NCI-H2107 (cell line): ENCODE measurements at places on chromosomes 11 and 22.

- no peak for DNase-seq
Measured at GRCh38 chr11:9357041-9357440, 27.4 kb upstream of the IPO7 start.

DNA sequence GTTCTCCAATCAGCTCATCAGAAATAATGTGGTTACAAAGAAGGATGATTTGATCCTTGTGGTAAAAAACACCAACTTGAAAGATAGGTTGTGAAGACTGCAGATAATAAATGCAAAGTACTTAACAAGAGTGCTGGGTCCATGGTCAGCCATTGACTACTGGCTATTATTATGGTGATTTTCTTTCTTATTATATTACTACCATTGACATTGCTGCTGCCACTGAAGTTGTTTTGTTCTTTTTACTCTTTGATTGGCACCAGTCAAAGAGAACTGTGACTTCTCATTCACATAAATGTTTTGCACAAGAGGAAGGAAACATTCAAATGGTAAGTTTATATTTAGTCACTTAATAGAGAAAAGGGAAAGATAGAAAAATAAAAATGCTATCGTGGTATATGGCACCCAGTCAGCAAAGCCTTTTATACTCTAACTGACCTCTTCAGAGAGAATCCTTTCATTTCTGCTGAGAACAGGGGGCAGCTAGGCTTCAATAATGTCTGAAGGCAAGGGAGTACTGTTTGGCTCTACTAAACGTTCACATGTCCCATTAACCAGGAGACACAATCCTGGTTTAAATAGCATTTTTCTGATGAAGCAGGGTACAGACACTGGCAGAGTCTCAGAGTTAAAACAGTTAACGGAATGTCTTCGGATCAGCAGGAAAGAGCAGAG is 64.8 kb downstream of the LRRC4C start:
- no peak for DNase-seq

GRCh38 chr22:32265882-32266767 is 11.0 kb upstream of the SLC5A4 start:
- peak; percentile 9 for DNase-seq

DNA sequence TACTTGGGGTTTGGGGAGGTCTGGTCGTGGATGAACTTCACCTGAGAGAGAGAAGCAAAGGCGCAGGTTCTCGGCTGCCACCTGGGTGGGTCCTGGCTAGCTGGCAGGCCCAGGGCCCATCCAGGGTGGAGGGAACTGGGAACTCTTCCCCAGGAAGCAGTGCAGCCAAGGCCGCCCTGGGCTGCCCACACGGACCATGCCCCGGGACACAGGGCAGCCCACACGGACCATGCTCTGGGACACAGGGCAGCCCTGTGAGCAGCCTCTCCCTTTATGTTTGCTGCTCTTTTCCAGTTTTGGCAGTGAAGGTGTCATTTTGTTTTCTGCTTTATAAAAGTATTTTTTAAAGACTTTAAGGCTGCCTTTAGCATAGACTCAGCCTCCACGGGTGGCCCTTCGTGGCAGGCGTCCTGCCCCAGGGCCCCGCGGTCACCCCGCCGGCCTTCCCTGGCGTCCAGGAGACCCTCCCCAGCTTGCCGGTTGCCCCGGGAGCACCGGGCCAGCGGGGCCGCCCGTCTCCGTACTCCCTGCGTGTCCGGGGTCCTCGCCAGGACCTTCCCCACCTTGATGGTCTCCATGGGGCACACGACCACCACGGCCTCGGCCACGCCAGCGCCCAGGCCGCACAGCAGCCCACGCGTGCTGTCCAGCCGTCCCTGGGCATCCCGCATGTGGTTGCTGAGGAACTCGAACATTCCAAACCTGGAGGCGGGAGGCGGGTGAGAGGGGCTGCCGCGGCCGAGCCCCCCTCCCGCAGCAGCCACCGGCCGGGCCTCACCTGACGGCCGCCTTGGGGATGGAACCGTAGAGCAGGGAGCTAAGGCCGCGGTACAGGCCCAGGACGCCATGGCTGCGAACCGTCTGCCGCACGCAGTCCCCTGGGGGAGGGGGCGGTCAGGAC is 1.1 kb downstream of the SLC25A1 start:
- DNase-seq: no peak

GRCh38 chr22:42645341-42645937 is 3.8 kb downstream of the CYB5R3 start:
- DNase-seq: no peak

- no peak for DNase-seq
Measured at GRCh38 chr11:103596315-103596714, 440.1 kb upstream of the DDI1 start.

- DNase-seq: no peak
Measured at GRCh38 chr22:48152164-48152775, 1389.8 kb downstream of the TBC1D22A start.

- no peak for DNase-seq
Measured at GRCh38 chr11:44488165-44488965, 77.1 kb upstream of the CD82 start.

DNA sequence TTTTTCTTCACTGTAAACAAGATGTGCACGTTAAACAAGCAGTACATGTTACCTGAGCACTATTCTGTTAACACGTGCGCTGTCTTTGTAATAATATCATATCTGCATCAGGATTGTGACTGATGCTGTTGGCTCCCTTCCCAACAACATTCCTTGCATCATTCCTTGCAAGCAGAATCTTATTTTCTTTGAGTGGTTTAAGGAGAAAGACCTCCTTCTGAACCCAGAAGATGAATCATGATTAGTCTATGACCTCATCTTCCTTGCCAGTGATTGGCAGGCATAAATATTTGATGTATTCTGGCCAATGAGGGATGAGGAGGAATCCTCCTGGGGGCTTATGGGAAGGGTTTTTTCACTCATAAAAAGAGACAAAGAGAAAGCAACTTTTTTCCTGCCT is 46.2 kb downstream of the C11orf71 start:
- no peak for DNase-seq

GRCh38 chr11:50186146-50186545 is 153.5 kb downstream of the OR4C45 start:
- no peak for DNase-seq

DNA sequence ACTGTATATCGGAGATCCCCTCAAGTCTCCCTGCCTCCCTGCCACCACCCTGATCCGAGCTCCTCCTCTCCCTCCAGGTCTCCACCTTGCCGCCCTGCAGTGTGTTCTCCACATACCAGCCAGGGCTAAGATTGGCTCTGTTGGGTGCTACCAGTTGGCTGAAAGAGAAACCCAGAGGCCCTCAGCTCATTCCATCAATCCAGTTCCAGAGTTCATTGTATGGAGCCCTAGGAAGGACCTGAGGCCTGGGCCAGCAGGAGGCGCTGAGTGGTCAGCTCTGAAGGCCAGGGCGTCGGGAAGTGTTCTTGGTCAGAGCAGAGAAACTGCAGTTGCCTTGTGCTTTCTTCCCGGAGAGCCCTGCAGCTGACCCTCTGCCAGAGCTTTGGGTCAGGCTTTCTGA is 2.2 kb upstream of the TOP3B start:
- DNase-seq: no peak

- DNase-seq: no peak
Measured at GRCh38 chr22:37267661-37268413, 14.5 kb upstream of the CYTH4 start.

- no peak for DNase-seq
Measured at GRCh38 chr22:37641561-37641949, 2.1 kb downstream of the SH3BP1 start.

DNA sequence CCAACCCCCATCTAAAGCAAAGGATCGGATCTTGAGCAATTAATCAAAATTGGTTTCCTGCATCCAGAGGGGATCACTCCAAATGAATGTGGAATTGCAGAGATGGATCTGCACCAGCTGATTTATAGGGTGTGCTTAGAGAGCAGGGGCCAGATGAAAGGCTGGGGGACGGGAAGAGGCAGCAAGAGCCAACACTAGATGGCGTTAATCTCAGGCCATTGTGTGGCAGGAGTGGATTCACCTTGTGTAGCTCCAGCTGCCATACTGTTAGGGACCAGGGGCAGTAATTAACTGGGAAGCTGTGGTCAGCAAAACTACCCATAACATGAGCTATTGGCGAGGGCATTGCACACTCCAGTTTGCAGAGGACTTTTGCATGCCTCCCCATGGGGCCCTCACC is 35.6 kb downstream of the SERPINH1 start:
- DNase-seq: peak; percentile 33

- no peak for DNase-seq
Measured at GRCh38 chr11:26778000-26778757, 56.3 kb upstream of the SLC5A12 start.

- DNase-seq: no peak
Measured at GRCh38 chr11:65002706-65003105, 5.9 kb upstream of the BATF2 start.

DNA sequence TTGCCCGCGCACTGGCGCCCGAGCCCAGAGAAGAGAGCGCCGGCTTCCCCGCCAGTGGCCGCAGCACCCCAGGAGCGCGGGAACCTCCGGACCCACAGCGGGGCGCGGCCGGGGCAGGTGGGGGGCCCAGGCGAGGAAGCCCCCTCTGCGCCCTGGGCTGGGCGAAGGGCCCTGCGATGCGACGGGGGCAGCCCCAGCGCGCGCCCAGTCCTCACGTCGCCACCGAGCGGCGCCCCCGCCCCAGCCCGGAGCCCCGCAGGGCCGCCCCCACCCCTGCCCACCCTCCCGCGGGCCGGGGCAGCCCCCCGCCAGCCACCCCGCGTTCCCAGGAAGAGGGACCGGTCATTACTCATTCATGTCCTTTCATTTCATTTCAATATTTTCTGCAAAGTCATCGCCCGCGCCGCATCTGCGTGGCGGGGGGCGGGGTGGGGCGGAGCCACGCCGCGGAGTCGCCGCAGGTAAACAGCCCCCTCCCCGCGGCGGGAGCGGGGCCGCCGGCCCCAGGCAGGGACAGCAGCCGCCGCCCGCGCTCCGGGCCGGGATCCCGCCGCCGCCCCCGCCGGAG is 673 bp upstream of the PANX2 start:
- DNase-seq: no peak

DNA sequence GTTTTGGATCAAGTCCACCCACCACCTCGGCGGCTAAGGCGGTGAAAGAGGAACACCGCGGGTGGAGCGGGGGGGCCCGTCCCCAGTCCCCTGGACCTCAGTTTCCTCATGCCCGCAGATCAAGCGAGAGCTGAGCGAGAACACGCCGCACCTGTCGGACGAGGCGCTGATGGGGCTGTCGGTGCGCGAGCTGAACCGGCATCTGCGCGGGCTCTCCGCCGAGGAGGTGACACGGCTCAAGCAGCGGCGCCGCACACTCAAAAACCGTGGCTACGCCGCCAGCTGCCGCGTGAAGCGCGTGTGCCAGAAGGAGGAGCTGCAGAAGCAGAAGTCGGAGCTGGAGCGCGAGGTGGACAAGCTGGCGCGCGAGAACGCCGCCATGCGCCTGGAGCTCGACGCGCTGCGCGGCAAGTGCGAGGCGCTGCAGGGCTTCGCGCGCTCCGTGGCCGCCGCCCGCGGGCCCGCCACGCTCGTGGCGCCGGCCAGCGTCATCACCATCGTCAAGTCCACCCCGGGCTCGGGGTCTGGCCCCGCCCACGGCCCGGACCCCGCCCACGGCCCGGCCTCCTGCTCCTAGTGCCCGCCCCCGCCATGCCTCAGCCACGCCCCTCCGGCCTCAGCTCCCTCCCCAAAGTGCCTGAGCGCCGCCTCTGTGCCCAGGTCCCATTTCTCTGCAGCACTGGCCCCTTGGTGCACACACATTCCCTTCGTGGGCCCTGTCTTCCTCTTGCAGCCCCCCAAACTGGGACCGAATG is 12.7 kb downstream of the MAFF start:
- no peak for DNase-seq

DNA sequence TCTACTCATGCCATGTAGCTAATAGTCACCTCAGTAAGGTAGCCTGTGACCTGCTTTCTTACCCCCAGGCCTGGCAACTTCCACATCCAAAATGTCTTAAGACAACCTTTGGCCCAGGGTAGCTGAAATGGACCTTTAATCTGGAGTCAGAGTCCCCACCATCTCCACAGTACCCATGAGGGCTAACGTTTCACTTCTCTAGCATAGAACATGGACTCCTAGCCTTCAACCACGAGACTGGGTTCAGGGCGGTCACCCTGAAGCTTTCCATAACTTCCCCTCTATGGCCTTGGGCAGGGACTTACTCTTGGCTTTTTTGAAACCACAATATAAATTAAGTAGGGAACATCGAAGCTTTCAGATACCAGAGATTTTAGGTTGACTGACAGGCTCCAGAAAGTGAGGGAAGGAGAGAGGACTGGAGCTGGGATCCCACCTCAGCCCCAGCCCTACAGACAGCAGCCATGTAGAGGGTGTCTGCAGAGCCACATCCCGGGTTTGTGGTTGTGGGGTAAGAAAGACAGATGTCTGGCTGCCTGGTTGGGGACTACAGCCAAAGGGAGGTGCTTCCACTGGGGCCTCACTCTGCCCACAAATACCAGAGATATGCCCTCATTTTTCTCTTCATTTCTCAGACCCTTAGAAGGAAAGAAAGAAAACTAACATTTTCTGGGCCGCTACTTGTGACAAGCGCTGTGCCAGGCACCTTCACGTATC is 2.6 kb downstream of the TBC1D10A start:
- no peak for DNase-seq

GRCh38 chr22:46992121-46992731 is 229.8 kb downstream of the TBC1D22A start:
- no peak for DNase-seq

GRCh38 chr11:61870541-61871031 is 20.8 kb downstream of the FADS3 start:
- DNase-seq: peak; percentile 23

GRCh38 chr11:23539556-23539955 is 679.3 kb upstream of the CCDC179 start:
- no peak for DNase-seq

DNA sequence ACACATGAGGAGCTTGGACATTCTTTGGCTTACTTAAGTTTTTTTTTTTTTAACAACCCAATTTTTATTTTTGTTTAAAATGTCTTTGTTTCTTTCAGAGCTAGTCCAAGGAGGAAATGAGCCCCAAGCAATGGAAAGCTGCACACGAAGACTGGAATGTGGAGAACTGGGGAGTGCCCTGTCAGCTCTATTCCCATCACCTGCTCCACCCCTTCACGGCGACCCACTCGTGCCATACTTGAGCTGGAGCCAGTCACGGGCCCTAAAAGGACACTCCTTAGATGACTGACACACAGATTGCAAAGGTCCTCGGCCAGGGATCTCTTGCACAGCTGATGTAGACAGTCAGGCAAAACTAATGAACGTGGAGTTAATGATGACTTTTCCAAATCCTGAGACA is 10.6 kb upstream of the SLC25A18 start:
- no peak for DNase-seq

DNA sequence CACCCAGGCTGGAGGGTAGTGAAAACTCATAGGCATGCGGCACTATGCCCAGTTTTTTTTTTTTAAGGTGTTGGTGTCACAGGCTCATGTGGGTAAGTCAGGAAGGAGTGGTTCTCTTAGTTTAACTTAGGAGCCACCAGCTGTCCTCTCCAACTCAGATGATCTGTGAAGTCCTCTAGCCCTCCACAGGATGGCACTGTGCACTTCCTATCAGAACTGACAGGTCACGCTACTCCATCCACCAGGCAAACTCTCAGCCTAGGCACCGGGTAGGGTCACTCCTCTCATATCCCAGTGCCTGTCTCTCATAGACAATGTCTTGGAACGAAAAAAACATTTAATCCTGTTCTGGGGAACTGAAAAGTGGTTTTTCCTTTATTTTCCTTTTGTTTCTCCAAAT is 16.5 kb downstream of the NAP1L4 start:
- DNase-seq: no peak
